ENCODE measurements at places on chromosomes 6 and 20. TPM values are rescaled to one million over a fixed set of nuclear protein-coding genes. Genes with fewer than 3 reads are reported as not detected.

AURKA gene
- 130 TPM for total RNA-seq

KIAA1755 gene
- 0.17 TPM for total RNA-seq

RIPPLY2 gene
- not detected for total RNA-seq

BTN2A1 gene
- 22.9 TPM for total RNA-seq

DNA sequence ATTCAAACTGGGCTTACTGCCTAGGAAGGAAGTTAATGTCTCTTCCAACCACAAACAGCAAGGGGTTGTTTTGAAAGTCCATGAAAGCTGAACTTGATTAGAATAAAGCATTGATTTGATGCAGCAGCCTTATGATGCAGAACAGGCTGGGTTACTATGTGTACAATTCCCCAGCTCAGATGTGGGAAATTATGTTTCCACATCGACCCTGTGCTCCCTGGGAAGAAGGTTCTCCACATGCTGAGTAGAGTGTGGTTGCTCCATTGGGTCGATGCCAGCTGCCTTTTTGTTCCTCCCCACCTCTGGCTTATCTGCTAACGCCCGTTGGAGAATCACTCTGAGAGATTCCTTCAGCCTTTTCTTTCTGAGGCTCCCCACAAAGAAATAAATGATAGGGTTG lies 1.2 kb downstream of the MAS1L start:
- DNase-seq, result no peak

DNA sequence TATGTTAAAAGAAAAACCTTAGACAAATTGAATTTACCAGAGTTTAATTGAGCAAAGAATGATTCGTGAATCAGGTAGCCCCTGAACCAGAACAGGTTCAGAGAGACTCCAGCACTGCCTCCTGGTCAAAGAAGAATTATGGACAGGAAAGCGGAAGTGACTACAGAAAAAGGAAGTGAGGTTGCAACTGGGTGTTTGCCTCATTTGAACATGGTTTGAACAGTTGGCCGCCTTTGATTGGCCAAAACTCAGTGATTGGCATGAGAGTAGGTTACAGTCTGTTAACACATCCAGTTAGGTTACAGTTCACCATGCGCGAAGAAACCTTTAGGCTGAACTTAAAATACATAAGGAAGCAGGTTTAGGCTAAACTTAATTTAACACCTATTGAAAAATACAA lies 248.8 kb downstream of the TFAP2A start:
- DNase-seq, result no peak

DNA sequence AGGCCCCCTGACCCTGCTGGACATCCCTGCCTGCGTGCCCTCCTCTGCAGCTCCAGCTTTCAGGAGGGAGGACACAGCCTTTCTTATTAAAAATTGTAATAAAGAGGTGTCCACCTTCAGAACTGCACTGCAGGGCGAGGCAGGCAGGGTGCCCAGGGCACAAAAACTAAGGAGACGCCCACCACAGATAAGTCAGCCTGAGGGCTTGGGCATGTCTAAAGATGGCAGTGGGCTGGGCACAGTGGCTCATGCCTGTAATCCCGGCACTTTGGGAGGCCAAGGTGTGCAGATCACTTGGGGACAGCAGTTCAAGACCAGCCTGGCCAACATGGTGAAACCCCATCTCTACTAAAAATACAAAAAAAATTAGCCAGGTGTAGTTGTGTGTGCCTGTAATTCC lies 7.0 kb upstream of the C20orf144 start:
- DNase-seq, result no peak

GRCh38 chr20:19897891-19898290 lies 119.3 kb upstream of the NAA20 start:
- DNase-seq, result no peak

DNA sequence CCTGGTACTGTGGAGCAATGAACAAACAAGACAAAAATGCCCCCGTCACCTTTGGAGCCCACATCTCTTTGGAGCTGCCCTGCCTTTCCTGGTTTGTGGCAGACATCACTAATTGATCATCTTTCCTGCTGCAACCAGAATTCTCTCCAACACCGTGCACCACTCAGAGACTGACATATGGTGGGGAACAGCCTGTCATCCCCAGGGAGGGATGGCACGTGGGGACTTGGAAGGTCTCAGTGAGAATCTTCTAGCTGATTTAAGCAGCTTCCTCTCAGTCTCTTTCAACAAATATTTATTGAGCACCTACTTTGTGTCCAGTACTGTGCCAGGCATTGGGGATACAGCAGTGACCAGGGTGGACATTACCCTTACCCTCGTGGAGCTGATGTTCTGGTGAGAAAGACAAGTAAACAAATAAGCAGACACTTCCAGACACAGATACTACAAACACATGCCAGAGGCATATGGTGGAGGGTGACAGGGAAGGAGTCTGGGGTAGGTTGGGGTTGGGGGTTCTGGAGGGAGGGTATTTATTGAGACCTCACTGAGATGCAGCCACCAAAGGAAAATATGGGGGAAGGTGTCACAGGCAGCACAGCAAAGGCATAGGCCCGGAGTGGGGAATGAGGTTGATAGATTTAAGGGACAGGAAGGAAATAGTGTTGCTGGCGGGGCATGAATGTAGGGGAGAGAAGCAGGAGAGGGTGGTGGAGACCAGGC lies 82.3 kb downstream of the CEBPB start:
- DNase-seq, result no peak

- DNase-seq, result no peak
Measured at GRCh38 chr6:56839533-56840183, 115.2 kb upstream of the BEND6 start.

DNA sequence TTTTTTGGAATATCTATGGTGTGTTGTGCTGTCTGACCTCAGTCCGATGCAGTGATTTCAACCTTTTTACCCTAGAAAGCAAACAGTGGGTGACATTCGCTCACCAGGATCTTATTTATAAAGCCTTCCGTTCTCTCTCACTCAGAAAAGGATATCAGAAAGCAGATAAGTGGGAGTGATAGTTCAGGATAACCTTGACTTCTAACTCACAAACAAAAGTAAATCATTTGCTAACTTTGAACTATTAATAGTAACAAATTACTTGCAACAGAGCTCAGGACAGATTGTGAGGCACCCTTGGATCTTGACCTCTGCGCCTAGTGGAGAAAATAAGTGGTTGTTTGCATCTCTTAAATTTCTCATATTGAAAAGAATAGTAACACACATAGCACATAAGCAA lies 637.1 kb upstream of the CITED2 start:
- no peak for DNase-seq

DNA sequence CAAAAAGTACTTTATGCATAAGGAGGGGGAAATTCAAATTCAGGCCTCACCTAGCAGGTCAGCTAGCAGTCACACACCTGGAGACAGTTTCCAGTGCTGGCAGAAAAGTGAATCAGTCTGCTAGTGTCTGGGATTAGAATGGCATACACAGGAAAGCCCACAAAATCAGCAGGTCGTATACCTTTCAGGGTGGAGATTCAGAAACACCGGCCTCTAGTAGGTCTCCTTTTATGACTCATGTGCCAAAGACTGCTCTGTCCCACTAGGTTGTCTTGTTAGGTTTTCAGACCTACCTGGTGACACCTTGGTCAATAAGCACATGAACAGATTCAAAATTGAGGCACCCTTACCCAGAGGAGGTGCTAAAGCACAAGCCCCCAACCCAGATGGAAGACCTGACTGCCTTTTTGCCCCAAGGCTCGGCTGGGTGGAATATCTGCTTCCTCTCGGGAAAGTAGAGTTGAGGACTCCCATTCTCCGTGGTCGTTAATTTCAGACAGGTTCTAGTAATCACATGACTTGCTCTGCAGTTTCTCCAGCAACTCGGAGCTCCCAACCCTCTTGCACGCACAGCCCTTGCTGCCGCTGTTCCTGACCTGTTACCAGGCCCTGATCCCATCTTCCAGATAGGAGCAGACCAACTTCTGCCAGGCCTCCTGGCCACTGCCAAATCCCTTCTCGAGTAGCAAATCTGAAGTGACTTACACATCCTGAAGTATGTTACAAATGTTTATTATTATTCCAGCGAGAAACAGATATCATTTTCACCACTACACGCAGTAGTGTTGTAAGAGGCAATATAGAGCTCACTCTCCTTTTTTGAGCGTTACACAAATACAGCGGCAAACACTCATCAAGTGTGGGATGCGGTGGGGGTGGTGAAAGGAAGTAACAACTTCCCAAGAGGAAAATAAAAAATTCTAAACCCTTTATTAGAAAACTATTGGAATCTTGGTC lies 46.6 kb downstream of the AGPAT4 start:
- DNase-seq, result no peak

DNA sequence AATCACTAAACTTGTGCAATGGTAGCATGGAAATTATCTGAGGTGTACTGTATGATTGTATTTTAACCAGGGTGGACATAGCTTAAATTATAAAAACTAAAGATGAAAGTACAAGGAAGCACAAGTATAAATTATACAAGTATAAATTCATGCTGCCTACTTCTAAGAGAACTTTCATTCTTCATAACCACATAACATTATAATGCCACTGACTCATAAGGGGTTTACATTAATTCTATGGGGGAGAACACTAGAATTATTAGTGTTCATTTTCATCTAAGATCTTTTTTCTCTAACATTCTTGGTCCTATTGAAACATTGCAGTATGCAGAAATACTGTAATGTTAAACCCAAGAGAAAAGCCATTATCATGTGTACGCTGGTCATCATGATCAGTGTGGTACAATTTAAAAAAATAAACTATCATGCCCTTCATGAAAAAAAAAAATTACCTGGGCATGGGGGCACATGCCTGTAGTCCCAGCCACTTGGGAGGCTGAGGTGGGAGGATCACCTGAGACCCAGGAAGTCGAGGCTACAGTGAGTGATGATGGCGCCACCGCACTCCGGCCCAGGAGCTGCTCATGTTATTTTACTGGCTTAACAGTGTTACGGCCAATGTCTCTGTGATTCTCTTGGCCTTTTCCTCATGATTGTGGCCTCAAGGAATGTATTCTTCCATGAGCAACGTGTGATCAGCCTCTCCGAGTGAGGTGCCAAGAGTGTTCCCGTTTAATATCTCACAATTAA lies 25.9 kb upstream of the AHCY start:
- DNase-seq, result no peak

DNA sequence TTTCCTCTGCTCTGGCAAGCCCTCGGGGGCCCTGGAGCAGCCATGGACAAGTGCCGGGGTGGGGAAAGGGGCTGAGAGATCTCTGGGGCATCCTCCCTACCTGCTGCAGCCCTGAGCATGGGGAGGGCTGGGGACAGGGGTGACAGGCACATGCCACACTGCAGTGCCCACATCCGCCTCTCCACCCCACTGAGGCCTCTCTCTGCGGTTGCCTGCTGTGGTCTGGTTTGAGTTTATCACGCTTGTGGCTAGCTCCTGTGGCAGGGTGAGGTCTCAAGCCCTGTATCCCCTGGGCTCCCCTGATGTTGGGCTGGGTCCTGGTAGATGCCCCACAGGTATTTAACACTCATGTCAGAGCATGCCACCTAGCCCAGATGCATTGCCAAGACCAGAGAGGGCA lies 52.9 kb upstream of the MLN start:
- DNase-seq, result no peak

DNA sequence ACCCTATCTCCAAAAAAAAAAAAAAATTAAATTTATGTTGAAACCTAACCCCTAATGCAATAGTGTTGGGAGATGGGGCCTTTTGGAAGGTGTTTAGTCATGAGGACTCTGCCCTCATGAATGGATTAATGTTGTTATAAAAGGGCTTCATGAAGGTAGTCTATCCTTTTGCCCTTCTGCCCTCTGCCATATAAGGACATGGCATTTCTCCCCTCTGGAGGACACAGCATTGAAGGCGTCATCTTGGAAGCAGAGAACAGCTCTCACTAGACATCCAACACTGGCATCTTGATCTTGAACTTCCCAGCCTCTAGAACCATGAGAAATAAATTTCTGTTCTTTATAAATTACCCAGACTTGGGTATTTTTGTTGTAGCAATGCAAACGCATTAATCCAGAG lies 35.4 kb downstream of the PDYN start:
- DNase-seq, result no peak

- DNase-seq, result no peak
Measured at GRCh38 chr6:164005004-164005711, 590.6 kb downstream of the QKI start.

DNA sequence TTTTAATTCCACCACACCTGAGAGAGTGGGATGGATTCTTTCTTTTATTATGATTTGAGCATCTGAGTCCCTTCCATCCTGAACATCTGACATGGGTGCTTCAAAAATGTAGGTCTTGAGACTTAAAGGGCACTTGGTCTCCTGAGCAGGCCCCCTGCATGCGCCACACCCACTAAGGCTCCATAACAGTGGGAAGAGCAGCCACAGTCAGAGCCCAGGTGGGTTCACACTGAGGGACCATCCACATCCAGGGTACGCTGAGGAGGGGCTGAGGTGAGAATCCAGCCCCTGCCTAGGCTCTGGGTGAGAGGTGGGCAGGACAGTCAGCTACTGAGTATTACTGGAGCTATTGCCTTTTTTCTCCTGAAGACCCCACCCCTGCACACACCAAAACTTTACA lies 42.7 kb downstream of the HLA-A start:
- DNase-seq, result no peak

DNA sequence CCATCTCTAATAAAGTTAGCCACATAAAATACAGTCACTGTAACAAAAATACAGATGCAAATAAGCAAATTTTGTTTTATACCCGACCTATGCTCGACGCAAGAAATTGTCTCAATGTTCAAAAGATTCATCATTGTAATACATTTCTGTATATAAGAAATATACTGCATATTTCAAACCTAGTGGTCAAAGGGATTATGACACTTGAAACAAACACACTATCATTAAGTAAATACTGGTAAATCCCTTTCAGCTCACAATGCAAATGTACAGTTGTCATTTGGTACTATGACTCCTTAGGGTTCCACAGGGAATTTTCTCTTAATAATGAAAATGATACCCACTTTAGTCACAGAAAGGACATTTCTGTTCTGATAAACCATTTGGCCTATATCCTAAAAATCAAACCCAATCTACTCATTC lies 2.2 kb downstream of the HIVEP2 start:
- peak; percentile 57 for DNase-seq

DNA sequence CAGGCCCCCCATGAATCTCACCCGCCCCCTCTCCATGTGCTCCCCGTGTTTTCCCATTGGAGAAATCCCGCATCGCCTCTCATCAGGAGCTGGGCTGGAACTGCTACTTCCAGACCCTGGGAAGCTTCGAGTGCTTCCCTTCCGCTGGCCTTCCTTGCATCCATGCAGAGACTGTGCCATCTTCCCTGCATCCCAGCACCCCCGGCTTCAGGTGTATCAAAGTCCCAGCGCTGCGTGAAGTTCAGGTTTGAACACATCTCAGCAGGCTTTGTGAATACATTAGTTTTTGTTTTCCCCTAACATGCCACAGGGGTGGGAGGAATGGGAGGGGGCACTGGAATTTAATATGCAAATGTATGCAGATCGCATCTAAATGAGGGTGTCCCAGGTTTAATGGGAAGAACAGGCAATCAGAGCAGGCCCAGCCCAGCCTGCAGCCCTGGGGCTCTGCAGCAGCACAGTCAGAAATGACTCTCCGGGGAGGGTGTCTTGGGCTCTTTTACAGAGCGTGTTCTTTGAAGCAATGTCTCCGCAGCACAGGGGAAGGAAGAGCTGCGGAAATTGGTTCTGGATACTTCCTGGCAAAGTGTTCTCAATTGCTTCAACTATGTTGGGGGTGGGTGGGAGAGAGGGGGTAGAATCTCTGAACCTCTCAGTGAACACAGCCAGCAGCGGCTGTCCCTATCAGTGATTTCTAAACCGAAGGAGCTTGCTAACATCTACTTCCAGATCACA lies 8.3 kb upstream of the MMP9 start:
- no peak for DNase-seq

Data from LHCN-M2 (cell line).